HFFc6 (cell line): ENCODE measurements at places on chromosomes 11 and 22. TPM values are rescaled to one million over a fixed set of nuclear protein-coding genes. Genes with fewer than 3 reads are reported as not detected.
A peak's percentile ranks its signal among the peaks of the same experiment; 100 is the strongest.

The GDPD4 gene
- total RNA-seq = not detected in 2 replicates

The NDUFV1 gene
- 143 to 150 TPM (median 143 TPM) in 3 replicates for total RNA-seq

The GVQW3 gene
- total RNA-seq = 0.32 to 0.96 TPM (median 0.56 TPM) in 3 replicates

The C11orf65 gene
- total RNA-seq = 0.51 and 0.86 TPM in 2 replicates

DNA sequence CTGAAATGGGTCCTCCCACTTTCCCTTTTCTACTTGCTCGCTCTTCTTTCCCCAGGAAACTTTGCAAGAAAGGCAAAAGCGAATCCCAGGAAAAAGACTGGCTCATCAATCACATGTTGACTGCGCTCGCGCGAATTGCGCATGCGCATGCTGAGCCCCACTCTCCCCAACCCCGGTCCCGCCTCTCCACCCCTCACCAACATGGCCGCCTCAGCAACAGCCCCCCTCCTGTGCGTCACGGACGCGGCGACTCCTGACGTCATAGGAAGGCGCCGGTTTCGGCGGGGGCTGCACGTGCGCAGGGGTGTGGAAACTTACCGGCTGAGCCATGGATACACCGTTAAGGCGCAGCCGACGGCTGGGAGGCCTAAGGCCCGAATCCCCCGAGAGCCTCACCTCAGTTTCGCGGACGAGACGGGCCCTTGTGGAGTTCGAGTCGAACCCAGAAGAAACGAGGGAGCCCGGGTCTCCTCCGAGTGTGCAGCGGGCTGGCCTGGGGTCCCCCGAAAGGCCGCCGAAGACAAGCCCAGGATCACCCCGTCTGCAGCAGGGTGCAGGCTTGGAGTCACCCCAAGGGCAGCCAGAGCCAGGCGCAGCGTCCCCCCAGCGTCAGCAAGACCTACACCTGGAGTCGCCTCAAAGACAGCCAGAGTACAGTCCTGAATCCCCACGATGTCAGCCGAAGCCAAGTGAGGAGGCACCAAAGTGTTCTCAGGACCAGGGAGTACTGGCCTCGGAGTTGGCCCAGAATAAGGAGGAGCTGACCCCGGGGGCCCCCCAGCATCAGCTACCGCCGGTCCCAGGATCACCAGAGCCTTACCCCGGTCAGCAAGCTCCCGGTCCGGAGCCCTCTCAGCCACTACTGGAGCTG is at the start of gene CCDC86:
Gene CCDC86, plus strand, starts transcription at position 317 of the 871 bp plus-strand sequence. Its CDS starts 12 bp downstream, at position 329.
- peak; percentile 94 for DNase-seq
- peaks cover 49% of the 10 kb centered on the region for H3K4me1 ChIP-seq
- peaks cover 13% of the 10 kb centered on the region; the same call in 1 of the 2 replicates for H3K27me3 ChIP-seq
- peaks cover 6% of the 10 kb centered on the region for H3K36me3 ChIP-seq
- peak within 1 kb of the TSS; percentile 86 for H3K27ac ChIP-seq

DNA sequence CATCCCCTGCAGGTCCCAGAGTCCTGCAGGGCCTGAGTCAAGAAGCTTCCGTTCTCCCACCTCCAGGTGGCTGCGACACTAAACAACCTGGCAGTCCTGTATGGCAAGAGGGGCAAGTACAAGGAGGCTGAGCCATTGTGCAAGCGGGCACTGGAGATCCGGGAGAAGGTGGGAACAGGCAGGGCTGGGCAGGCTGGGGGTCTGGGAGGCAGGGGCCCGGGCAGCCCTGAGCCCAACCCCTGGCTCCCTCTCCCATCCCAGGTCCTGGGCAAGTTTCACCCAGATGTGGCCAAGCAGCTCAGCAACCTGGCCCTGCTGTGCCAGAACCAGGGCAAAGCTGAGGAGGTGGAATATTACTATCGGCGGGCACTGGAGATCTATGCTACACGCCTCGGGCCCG is 4.7 kb upstream of the RAB1B start:
- peaks cover 28% of the 10 kb centered on the region for H3K4me1 ChIP-seq
- no peak for DNase-seq
- no peak overlapping the region for H3K4me3 ChIP-seq
- H3K27ac ChIP-seq = no peak overlapping the region
- H3K36me3 ChIP-seq = peaks cover 9% of the 10 kb centered on the region
- peaks cover 6% of the 10 kb centered on the region for H3K27me3 ChIP-seq

DNA sequence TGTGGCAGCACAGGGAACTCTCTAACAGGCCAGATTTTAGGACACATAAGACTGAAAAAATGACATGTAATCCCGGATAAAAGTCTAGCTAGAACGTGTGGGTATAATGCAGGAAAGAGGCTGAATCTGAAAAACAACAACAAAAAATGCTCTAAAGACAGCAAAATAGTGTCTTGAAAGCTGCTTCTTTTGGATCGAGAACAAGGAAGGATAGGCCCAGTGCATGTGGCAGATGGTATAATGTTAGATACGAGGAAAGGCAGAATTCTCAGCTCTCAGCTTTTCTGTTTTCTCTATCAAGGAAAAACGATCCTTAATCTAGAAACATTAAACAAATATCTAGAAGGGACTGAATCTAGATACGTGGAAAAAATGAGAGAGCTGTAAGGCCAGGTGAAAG is 33.8 kb upstream of the PARVA start:
- H3K4me3 ChIP-seq = no peak overlapping the region
- H3K36me3 ChIP-seq = peaks cover 14% of the 10 kb centered on the region
- no peaks in the 10 kb centered on the region for H3K27me3 ChIP-seq
- H3K27ac ChIP-seq = no peak overlapping the region
- DNase-seq = no peak

- peaks cover 2% of the 10 kb centered on the region; the same call in 1 of the 2 replicates for H3K27me3 ChIP-seq
- H3K4me3 ChIP-seq = no peak overlapping the region
- H3K4me1 ChIP-seq = peaks cover 4% of the 10 kb centered on the region; the same call in 1 of the 2 replicates
- no peak overlapping the region for H3K27ac ChIP-seq
- no peak for DNase-seq
Observed at GRCh38 chr22:38513063-38513462, 7.0 kb upstream of the DDX17 start.

DNA sequence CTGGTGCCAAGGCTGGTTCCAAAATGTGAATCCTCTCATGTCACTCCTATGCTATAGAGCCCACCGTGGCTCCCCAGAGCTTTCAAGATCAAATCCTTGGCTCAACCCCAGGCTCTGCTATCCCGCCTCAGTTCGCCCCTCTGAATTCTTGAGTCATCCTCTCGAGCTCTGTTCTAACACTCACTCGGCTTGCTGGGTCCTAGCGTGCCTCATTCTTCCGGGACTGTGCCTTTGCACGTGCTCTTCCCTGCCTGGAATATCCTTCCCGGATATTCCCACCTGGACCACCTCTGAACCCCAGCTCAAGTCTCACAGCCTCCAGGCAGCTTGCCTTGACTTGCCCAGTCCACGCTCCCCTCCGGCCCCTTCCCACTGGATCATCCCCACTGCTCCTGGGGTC is 13.0 kb downstream of the KCTD17 start:
- no peak for DNase-seq
- H3K4me1 ChIP-seq = no peaks in the 10 kb centered on the region
- peaks cover 5% of the 10 kb centered on the region; the same call in 1 of the 2 replicates for H3K36me3 ChIP-seq
- peaks cover 15% of the 10 kb centered on the region for H3K27me3 ChIP-seq

GRCh38 chr11:34564807-34565241 is 51.2 kb upstream of the ELF5 start:
- H3K27me3 ChIP-seq = peaks cover 36% of the 10 kb centered on the region
- peaks cover 12% of the 10 kb centered on the region for H3K4me1 ChIP-seq
- H3K4me3 ChIP-seq = no peak overlapping the region

DNA sequence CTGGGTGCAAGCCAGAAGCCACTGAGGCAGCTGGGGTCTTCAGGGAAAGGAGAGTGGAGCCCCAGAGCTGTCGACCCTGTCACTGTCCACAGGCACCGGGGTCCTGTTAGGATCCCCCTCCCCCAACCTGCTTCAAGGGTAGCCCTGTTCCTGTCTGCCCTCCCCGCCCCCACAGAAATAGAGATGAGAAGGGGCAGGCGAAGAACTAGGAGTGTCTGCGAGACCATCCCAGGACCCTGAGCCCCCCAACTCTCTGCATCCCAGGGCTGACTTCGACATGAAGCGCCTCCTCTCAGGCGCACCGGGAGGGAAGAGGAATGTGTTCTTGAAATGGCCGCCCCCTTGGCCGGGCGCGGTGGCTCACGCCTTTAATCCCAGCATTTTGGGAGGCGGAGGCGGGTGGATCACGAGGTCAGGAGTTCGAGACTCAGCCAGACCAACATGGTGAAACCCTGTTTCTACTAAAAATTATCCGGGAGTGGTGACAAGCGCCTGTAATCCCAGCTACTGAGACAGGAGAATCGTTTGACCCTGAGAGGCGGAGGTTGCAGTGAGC is 607 bp upstream of the ZNF70 start:
- DNase-seq = no peak
- H3K27me3 ChIP-seq = peaks cover 2% of the 10 kb centered on the region
- H3K4me1 ChIP-seq = peaks cover 13% of the 10 kb centered on the region
- peak overlapping the region; percentile 56 for H3K27ac ChIP-seq
- H3K36me3 ChIP-seq = no peaks in the 10 kb centered on the region
- peak overlapping the region; percentile 79 for H3K4me3 ChIP-seq

DNA sequence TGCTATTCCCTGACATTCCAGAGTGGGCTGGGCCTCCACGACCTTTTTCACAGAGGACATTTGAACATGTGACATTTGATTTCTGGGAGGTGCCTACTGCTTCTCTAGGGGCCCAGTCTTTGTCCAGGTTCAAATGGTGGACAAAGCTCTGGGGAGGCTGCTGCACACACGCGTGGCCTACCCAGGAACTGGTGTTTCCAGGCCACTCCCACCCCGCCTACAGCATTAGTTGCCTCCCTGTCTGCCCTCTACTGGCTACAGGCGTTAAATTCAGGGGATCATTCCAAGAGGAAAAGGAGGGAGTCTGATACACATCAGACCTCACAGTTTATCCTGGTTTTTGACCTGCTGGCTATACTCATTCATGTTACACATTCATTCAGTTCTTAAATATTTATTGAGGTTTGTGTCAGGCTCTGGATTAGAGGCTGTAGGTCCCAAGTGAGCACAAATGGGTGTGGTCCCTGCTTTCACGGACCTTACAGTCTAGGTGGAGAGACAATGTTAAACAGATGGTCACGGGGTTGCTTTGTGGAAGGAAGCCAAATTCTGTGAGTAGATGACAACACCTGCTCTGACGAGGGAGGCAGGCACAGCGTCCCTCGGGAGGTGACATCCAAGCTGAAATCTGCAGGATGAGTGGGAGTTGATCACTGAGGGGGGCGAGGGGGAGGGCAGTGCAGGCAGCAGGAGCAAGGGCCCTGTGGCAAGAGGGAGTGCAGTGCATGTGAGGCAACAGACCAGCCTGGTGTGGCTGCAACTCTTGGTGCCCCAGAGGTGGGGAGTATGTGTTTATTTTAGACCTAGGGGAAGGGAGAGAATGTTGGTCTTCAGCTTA is 11.8 kb downstream of the TUB start:
- peaks cover 13% of the 10 kb centered on the region for H3K4me1 ChIP-seq
- no peaks in the 10 kb centered on the region for H3K36me3 ChIP-seq
- no peak overlapping the region for H3K27ac ChIP-seq
- H3K4me3 ChIP-seq = no peak overlapping the region
- H3K27me3 ChIP-seq = peaks cover 5% of the 10 kb centered on the region; the same call in 1 of the 2 replicates
- peak; percentile 69 for DNase-seq

GRCh38 chr22:42072606-42073330 is 1.3 kb upstream of the PHETA2 start:
- peaks cover 10% of the 10 kb centered on the region for H3K36me3 ChIP-seq
- DNase-seq = no peak
- peaks cover 2% of the 10 kb centered on the region for H3K27me3 ChIP-seq
- peak overlapping the region; percentile 78 for H3K27ac ChIP-seq
- H3K4me1 ChIP-seq = peaks cover 42% of the 10 kb centered on the region
- H3K4me3 ChIP-seq = peak overlapping the region; percentile 76; the same call in 1 of the 2 replicates

- H3K27ac ChIP-seq = no peak overlapping the region
- H3K36me3 ChIP-seq = no peaks in the 10 kb centered on the region
- no peak for DNase-seq
- H3K4me3 ChIP-seq = no peak overlapping the region
- peaks cover 1% of the 10 kb centered on the region for H3K27me3 ChIP-seq
Observed at GRCh38 chr11:77069969-77070582, 3.3 kb downstream of the CAPN5 start.

DNA sequence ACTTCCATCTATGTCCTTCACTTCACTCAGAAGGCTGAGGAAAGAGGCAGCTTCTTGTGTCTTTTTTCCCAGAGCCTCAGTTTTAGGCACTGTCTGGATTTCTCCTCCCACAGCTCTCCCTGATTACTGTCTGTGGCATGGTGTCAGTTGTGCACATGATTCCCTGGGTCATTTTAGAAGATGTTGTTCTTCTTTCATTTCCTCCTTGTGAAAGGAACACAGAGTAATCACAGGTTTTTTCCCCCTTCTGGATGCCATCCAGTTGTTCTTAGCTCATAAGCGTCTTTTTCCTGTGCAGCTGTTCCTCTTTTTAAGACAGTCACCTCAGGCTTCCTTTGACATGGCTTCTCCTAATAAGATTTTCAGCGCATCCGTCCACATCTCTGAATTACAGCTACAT is 212.2 kb downstream of the FAM181B start:
- H3K36me3 ChIP-seq = no peaks in the 10 kb centered on the region
- H3K27me3 ChIP-seq = no peaks in the 10 kb centered on the region; the same call in 1 of the 2 replicates
- no peak for DNase-seq
- H3K27ac ChIP-seq = no peak overlapping the region
